ENCODE measurements at places on chromosomes 5 and 9.

GRCh38 chr9:116286297-116286696 lies 132.7 kb downstream of the PAPPA start:
- no peak for DNase-seq

DNA sequence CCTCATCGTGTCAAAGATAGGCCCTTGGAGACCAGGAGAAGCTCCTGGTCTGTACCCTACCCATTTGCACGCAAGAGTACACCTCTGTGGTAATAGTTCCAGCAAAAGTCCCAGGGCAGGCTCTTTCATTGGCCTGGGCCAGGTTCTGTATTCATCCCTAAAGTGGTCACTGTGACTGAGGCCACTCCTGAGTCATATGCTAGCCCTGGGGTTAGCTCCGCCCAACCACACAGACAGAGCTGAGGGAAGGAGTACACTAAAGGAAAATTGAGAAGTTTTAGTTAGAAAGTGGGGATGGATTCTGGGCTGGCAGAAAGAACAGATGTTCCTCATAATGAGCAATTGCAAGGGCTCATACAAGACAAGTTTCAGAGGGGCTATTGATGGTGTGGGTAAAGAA lies 206.7 kb downstream of the ARHGAP26 start:
- no peak for DNase-seq

DNA sequence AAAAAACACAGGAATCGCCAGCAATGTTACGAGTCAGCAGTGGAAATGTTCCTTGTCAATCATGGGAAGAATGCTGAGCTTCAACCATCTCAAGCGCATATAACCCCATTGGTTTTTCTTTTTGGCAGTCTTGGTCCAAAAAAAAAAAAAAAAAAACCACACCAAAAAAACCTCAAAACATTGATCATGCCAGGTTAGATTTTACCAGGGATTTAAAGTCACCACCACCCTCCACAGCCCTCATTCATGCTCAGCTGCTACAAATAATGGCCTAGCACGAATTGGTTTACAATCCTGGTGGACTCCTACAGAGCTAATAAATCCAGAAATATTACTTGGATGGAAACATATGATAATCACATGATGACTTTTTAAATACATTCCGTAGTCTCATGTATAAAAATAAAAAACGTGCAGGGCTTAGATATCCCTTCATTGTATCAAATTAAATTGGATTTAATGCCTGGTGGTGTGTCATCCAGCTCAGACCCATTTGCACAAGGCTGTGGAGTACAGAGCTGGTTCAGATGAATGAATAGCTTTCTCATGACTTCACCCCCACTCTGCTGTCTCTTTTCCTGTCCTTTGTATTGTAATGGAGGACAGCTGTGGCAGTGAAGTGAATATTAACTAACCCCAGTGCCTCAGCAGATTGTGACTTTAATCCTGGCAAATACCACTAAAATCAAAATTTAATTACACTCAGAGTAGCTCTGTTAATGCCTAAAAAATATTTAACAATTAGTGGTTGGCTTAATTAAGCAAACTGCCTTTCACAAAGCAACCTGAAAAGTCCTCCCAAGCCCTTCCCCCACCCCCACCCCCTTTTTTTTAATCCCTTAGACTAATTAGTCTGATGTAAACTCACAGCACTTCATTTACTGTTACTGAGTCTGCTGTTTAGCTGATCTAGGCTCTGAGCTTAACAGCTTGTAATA lies 626.5 kb upstream of the ZNF608 start:
- DNase-seq, result peak; percentile 71

DNA sequence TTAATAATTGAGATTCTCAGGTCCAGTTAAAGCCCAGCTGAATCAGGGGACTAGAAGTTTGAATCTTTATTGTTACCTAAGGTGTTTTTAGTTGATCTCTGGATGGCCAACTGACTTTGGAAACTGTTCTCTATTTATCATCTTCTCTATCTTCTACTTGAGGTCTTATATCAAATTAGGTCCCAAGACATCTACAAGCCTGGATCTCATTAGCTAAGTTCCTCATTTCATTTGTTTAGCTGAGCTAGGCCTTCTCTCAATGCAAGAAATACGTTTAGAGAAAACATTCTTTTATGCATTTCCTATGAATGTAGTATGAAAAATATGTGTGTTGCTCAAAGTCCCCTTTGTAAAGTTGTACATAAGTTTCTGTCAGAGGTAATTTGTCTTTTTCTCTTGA lies 196.6 kb downstream of the PTTG1 start:
- DNase-seq, result no peak

- peak; percentile 93 for DNase-seq
Measured at GRCh38 chr5:150142959-150143349, 12.7 kb downstream of the PDGFRB start.

DNA sequence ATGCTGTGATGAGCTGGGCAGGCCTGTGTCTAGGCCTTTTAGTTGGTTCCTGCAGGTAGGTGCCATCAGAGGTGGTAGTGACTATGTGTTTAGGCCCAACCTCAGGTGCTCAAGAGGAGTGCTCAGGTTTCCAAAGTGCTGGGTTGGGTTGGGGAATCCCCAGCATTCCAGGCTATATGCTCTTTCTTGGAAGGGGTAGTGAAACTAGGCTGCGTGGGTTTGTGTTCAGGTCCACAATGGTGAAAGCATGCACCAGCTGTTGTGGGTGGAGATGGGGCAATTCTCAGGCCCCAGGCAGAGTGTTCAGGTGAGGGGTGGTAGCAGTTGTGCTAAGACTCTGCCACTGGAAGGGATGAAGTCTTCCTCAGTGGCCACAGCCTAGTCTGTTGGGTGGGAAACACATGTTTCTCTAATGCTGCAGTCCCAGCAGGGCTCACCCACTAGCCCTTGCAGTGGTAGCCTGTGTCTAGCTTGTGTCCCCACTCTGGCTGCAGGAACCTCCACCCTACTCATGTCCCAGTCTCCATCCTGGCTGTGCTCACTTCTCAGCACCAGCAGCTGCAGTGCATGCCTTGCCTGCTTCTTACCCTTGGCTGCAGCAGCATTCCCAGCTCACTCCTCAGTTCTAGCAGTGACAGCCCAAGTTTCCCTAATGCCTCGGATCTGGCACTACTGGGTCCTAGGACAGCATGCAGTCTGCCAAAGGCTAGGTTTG lies 78.9 kb downstream of the FAM170A start:
- no peak for DNase-seq

GRCh38 chr5:156681265-156681664 lies 168.8 kb upstream of the PPP1R2B start:
- DNase-seq, result no peak

All from fibroblast of pulmonary artery (primary cell).